ENCODE measurements at places on chromosomes 2 and 18. TPM values are rescaled to one million over a fixed set of nuclear protein-coding genes. Genes with fewer than 3 reads are reported as not detected.
A peak's percentile ranks its signal among the peaks of the same experiment; 100 is the strongest.

DNA sequence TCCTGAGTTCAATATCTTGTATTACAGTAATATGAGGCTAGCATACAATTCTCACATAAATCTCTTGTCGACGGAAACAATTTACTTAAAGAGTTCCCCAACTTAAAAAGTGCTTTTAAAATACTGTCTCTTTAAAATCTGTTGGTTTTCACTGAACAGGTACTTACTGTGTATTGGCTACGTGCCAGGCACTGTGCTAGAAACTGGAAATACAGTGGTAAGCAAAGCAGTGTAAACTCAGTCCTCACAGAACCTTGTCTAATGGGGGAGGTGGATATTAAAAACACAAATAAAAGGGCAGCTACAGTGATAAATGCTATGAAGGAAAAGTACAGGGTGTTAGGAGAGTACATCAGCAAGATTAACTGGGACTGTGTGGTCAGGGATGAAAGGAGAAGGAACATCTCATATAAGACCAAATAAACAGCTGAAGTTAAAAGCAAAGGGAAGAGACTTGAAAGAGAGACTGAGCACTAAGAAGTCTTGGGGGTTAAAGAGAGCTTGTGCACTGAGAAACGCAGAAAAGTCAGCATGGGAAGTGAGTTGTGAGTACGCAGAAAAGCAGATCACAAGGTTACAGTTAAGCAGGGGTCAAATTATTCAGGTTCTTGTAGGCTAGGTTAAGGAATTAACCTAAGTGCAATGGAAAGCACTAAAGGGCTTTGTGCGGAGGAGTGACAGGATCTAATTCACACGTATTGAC is 52.5 kb downstream of the USP40 start:
- no peak for DNase-seq

GRCh38 chr2:73156539-73157124 is 43.9 kb upstream of the RAB11FIP5 start:
- peak; percentile 60 for DNase-seq

GRCh38 chr2:28613633-28614501 is 118.0 kb downstream of the PLB1 start:
- peak; percentile 65 for DNase-seq

DNA sequence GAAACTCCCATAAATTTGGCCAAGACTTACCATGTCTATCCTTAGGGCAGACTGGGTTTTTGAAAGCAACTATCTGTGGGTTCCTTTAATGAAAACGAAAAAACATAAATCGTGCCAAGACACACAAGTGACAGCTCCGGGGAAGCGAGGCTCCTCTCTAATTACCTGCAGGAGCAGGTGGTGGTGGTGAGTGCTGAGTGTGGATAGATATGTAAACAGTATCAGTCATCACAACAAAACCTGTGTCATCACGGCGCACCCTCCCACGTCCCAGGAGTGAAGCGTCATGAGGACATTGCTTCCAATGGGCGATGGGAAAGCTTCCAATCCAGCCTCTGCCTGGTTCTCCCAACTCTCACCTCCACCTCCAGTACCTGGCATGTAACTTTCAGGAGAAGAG is 31.3 kb downstream of the ACKR3 start:
- DNase-seq: no peak

DNA sequence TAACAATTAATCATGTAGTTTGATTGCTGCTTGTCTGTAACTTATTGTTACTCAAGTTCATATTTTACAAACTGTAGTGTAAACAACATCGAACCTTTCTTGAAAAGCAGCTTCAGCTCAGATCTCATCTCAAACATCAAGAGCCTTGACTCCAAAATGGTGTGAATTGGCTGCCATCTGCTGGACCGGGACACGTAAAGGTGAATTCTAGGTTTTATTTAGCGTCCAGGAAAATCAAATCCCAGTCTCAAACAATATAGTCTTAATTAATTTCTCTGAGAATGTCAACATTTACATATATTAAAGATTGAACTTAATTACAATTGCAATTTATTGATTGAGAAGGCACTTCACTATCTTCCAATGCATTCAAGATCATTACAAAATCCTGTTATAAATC is 453.0 kb downstream of the GALR1 start:
- DNase-seq: peak; percentile 70

- DNase-seq: no peak
Measured at GRCh38 chr2:189849550-189849949, 65.3 kb downstream of the PMS1 start.

DNA sequence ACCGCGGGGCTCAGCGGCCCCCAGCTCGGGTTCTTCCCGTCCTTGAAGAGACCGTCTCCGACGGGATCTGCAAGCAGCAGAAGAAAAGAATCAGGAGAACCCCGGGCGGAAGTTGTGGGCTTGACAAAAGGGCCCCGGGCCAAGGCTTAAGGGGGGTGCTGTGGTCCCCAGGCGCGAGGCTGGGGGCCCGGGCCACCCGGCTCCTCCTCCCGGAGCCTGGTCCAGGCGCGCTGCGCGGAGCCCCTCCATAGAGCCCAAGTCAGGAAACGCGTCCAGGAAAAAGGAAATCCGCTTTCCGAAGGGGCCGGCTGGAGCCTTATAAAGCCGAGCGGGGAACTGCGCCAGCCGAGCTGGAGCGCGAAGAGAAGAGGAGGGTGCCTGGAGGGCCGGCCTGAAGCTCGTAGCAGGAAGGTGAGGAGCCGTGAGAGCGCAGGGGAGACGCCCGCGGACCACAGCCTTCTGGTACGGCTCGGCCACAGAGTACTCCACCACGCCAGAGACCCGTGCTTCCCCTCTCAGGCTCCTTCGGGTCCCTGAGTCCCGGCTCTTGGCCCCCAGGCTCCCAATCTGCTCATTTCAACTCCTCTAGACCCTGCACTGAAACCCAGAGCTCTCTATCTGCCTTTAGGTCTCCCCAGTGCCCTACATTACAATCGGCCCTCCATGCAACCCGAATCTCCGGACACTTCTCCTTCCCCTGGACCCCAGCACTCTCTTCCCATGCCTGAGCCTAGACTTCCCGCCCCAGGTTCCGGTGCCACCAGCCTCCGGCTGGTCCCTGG is 554 bp downstream of the FEV start:
- DNase-seq: peak; percentile 74

DNA sequence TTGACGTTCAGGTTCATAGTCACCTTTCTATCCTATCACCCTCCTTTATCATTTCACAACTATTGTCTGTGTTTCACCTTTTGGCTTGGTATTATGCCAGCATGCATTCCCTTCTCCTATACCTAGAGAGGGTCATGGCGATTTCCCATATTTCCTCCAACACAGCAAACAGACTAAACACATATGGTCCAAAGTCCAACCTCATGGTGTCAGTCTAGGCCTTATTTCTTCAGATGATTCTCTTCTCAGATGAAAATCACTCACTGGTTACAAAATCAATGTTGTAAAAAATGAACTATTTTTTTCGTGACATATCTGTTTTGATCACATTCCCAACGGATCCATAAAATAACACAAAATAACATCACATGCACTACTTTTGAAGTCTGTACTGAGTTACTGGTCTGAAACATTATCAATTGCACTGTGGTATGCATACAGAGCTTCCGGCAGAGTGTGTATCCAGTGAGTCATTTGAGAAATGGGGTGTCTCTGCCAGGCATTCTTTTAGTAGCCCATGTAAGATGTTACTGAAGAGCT is 204.8 kb upstream of the GALNT5 start:
- no peak for DNase-seq

DNA sequence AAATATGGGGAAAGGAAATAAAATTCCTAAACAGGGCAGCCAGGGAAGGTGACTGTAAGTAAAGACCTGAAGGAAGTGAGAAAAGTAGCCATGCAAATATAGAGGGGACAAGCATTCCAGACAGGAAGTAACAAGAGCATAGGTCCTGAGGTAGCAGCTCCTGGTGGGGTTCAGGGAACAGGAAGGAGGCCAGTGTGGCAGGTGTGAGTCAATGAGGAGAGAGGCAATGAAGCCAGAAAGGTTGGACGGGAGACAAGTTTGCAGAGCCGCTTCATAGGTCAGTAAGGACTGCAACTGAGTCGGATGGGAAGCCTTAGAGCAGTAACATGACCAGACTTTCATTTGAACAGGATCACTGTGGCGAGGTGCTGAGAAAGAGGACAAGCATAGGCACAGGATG is 150.9 kb downstream of the METTL4 start:
- no peak for DNase-seq

DNA sequence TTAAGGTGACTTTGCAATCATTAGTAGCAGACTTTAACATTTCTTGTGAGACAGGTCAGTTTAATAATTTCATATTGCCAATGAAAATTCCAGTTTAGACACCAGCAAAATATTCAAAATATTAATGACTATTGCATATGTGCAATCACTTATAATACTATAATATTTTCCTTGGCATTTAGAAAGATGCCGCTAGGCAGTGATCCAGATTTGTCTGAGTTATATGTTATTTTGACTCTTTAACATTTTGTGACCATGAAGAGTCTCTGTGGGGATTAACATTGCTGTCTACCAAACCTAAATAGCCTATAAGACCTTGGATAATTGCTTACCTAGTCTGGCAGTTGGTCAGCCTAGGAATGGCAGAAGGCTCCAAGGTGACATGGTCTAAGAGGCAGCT is 389.6 kb downstream of the THSD7B start:
- DNase-seq: peak; percentile 46

GRCh38 chr18:62371436-62371835 is 46.3 kb downstream of the TNFRSF11A start:
- peak; percentile 41 for DNase-seq

DNA sequence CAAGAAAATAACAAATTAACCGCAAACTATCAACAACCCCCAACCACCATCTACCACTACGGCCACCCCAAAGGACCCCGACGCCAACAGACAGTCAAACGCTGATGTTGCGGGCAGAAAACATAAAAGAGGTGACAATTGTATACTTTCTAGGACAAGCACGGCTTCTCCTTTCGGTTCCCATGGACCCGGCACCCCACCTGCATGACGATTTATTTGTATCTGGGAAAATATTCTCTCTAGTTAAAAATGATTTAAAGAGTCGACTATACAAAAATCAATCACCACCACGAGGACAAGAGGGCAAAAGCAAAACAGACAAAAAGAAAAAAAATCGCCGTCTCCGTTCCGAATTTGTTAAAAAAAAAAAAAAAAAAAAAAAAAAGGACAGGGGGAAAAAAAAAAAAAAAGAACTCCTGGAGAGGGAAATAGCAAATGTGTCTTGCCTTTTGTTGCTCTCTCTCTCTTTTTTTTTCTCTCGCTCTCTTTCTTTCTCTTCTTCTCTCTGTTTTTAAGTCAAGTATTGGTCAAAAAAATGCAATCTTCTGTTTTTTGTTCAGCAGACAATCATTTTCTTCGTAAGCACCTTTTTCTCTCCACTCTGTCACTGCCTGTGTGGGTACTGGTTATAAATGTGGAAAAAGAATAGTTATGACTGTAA is 3.6 kb downstream of the SIX3 start:
- DNase-seq: no peak

DNA sequence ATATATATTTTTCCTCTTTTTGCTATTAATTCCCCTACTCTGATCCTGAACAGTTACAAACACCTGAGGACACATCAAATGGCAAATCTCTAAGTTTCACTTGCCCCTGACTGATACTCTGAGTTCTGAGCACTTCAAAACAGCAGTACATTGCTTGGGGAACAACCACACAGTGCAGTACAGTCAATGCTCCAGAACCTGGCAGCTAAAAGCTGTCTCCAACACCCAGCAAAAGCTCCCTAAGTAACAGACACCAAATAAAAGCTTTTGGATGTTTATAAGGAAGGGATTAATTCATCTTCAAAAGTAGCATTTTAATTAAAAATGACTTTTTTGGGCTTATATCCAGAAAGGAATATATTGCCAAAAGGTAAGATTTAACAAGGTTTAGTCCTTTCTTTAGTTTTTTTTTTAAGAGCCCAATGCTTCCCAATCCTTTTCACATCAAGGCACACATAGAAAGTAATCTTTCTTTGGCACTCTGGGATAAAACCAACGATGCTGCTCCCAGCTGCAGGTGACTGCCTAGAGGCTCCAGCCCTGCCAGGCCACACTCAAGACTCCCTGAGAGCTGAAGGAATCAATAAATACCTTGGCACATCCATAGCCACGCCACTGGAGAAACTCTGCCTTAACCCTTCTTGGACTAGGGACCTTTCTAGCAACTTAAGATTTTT is 164.9 kb upstream of the ZFP36L2 start:
- DNase-seq: peak; percentile 47

DNA sequence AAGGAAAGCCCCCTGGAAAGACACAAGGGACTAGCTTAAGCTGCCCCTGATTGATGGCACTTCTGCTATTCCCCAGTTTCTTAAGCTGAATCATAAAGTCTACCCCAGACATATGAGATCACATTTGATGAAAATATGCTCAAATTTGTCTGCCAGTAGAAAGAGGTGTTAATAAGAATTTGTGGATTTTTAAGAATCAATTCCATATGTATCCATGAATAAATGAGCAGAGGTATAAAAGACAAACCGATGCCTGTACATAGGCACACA is 119.9 kb downstream of the CCBE1 start:
- no peak for DNase-seq

- no peak for DNase-seq
Measured at GRCh38 chr2:232386740-232387450, 8.3 kb downstream of the ALPP start.

DNA sequence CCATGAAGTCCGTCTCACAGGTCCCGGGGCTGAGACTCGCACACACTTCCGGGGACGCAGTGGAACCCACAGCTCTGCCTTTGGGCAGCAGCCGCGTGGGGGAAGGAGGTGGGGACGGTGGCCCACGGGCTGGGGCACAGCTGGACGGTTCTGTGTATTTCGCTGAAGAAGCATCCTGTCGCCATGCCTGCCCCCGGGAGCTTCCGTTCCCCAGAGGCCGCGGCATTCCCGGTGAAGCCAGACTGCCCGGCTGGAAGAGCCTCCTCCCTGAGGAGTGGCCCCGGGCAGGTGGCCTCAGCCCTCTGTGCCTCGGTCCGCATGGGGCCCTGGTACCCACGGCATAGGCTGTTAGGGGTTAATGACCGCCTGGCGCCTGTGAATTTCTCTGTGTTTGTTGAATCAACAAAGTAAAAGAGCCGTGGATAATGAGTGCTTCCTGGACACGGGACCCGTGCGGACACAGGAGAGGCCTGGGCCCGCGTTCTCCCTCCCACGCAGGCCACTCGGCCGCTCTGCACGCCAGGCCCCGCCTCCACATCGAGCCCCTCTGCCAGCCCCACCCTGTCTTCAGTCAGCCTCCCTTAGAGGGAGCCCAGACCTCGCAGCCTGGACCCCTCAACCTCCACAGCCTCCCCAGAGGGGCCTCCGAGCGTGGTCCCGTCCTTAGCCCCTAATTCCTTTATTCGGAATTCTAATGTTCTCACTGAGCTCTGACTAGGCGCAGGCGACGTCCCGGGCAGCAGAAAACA is 51.0 kb downstream of the KCNG2 start:
- DNase-seq: no peak

GRCh38 chr2:60644951-60645350 is 91.5 kb upstream of the BCL11A start:
- DNase-seq: peak; percentile 85

ADAM17 gene
- total RNA-seq: 20.0 TPM

SPDYA gene
- total RNA-seq: 0.75 TPM

CCDC141 gene
- 76.1 TPM for total RNA-seq

TTN gene
- total RNA-seq: 1,236 TPM

ZNF385B gene
- total RNA-seq: 3.9 TPM

CYTIP gene
- 0.84 TPM for total RNA-seq

MARCHF4 gene
- total RNA-seq: not detected

ADGRF3 gene
- total RNA-seq: 0.31 TPM

SERPINB5 gene
- not detected for total RNA-seq

Data from muscle of leg (tissue), 16 donors.